Bladder microvascular endothelial cell (primary cell): ENCODE measurements at places on chromosomes 6 and 20. TPM values are rescaled to one million over a fixed set of nuclear protein-coding genes. Genes with fewer than 3 reads are reported as not detected.

IPCEF1 gene
- total RNA-seq: 0.32 and 0.82 TPM in 2 replicates

RARS2 gene
- 19.6 and 29.0 TPM in 2 replicates for total RNA-seq

C20orf141 gene
- not detected in 2 replicates for total RNA-seq

C20orf96 gene
- 3.6 and 4.2 TPM in 2 replicates for total RNA-seq

FOXA2 gene
- total RNA-seq: not detected in 2 replicates
